ENCODE measurements at places on chromosomes 2 and 18.
A peak's percentile ranks its signal among the peaks of the same experiment; 100 is the strongest.

DNA sequence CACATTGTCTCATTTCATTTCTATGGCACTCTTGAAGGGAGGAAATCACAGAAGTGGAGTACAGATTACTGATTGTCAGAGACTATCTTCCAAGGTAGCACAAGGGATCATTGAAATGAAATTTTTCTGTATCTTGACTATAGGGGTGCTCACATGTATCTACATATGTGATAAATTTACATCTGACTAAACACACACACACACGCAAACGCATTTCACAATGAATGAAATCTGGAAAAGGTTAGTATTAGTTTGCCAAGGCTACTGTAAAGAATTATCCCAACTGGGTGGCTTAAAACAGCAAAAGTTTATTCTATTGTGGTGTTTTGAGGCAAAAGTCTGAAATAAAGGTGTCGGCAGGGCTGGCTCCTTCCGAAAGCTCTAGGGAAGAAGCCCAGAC, 144.6 kb downstream of the SH3BP4 start:
- no peak overlapping the region for H3K27ac ChIP-seq
- no peaks in the 10 kb centered on the region for H3K27me3 ChIP-seq
- no peak overlapping the region for H3K4me3 ChIP-seq
- no peak for DNase-seq
- peaks cover 14% of the 10 kb centered on the region for H3K4me1 ChIP-seq

- H3K27ac ChIP-seq: no peak overlapping the region
- H3K36me3 ChIP-seq: no peaks in the 10 kb centered on the region
- H3K4me3 ChIP-seq: no peak overlapping the region
- DNase-seq: peak; percentile 62
Measured at GRCh38 chr2:165428926-165429325, 40.6 kb upstream of the CSRNP3 start.

- DNase-seq: peak; percentile 65
- peaks cover under 1% of the 10 kb centered on the region for H3K36me3 ChIP-seq
- H3K27ac ChIP-seq: no peak overlapping the region
- no peak overlapping the region for H3K4me3 ChIP-seq
Measured at GRCh38 chr2:73516033-73516432, 126.2 kb downstream of the NAT8 start.

DNA sequence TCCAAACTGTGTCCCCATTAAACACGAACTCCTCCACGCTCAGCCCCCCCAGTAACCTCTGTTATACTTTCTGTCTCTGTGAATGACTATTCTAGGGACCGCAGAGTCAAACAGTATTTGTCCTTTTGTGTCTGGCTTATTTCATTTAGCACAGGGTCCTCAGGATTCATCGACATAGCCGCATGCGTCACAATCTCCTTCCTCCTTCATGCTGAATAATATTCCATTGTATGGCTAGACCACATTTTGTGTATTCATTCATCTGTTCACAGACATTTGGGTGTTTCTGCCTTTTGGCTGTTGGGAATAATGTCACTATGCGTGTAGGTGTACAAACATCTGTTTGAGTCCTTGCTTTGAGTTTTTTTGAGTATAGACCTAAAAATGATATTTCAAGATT, 80.9 kb downstream of the SH3RF3 start:
- no peak overlapping the region for H3K4me3 ChIP-seq
- H3K27me3 ChIP-seq: peaks cover 14% of the 10 kb centered on the region
- H3K4me1 ChIP-seq: peaks cover 36% of the 10 kb centered on the region
- DNase-seq: peak; percentile 40
- H3K27ac ChIP-seq: no peak overlapping the region
- H3K36me3 ChIP-seq: no peaks in the 10 kb centered on the region
